ENCODE measurements at places on chromosomes 2 and 18.
A peak's percentile ranks its signal among the peaks of the same experiment; 100 is the strongest.

DNA sequence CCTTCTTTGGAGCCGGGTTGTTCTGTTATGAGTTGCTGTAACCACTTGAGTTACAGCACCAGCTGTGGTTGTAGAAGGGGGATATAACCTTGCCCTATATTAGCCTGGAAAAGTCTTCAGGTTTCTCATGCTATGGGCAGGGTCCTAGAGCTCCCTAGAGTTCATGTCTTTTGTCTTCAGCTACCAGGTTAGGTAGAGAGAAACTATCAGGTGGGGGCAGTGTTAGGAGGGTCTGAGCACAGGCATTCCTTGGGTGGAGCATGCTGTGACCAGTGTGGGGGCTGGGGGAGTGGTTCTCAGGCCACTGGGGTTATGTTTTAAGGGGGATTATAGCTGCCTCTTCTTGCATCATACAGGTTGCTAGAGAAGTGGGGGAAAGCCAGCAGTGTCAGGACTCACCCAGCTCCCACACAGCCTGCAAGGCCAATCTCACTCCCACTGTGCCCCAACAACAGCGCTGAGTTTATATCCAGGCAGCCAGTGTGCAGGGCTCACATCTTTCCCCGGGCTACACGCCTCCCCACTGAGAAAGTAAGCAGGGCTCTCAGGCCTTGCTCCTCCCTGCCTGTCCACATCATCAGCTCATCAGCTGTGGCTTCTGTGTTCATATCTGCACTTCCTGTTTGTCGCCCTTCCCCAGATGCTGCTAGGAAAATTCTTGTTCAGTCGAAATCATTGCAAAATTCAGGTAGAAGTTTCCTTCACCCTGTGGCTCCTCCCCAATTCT is 133.8 kb upstream of the NRXN1 start:
- DNase-seq, result no peak

GRCh38 chr2:218727502-218728165 is 17.0 kb downstream of the TTLL4 start:
- no peak for DNase-seq

DNA sequence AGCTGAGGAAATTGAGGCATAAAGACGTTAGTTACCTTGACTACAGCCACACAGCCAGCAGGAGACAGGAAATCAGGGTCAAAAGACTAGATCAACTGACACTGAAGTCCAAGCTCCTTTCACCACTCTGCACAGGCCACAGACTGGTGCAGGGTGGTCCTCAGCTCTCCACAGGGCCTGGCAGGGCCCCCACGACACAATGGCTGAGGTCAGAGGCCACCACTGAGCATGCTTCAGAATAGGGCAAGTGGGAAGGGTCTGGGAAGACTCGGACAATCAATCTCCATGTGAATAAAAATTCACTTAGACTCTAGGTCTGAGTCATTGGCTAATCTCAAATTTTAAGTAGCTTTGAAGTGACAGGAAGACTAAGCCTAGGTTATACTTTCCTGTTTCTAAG is 201.7 kb downstream of the ALK start:
- no peak for DNase-seq

DNA sequence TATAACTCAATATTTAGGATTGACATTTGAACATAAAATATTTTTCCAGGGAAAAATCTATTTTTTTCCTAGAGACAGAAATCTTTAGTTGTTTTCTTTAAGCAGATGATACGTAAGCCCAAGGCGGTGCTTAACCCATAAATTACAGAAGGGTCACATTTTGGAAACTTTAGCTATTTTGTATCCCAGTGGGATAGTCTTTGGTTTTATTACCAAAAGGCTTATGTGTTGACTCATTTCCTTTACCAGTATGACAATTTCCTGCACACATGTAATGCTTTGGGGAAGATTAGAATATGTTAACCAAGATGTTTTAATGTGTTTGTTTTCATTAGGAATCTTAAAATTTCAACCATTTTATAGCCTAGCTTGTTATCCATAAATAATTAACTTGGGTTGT is 24.8 kb downstream of the DYNC1I2 start:
- no peak for DNase-seq

DNA sequence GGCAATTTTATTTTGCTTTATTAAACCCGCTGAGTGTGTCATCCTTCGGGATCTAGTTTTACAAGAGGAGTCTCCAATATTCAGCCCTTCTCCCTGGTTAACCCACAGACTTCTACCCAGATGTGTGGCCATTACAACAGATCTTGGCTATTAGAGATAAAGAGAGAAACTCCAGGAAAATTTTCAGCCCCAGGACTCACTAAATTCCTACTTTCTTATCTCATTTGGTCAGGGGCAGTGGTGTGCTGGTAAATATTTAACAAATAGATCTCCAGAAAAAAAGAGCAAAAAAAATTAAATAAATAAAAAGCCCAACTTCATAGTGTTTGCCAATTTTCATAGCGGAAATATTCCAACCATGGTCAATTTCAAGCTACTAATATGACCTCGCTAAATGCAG is 168.4 kb downstream of the RND3 start:
- no peak for DNase-seq

GRCh38 chr2:178404368-178404767 is 46.6 kb downstream of the PRKRA start:
- DNase-seq, result no peak

GRCh38 chr18:79917169-79917852 is 34.1 kb downstream of the SLC66A2 start:
- peak; percentile 78 for DNase-seq

DNA sequence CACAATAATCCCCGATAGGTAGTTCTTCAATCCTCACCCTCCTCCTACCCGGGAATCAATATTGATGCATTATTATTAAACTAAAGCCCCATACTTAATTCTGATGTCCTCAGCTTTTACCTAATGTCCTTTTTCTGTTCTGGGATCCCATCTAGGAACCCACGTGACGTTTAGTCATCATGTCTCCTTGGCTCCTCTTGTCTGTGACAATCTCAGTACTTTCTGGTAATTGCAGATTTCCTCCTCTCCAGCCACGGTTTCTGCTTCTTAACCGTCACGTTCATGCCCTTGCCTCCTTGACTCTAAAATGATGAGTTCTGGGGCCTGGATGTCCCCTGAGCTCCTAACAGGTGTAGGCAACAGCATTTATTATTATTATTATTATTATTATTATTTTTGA is 2.9 kb upstream of the DGKD start:
- DNase-seq, result no peak

DNA sequence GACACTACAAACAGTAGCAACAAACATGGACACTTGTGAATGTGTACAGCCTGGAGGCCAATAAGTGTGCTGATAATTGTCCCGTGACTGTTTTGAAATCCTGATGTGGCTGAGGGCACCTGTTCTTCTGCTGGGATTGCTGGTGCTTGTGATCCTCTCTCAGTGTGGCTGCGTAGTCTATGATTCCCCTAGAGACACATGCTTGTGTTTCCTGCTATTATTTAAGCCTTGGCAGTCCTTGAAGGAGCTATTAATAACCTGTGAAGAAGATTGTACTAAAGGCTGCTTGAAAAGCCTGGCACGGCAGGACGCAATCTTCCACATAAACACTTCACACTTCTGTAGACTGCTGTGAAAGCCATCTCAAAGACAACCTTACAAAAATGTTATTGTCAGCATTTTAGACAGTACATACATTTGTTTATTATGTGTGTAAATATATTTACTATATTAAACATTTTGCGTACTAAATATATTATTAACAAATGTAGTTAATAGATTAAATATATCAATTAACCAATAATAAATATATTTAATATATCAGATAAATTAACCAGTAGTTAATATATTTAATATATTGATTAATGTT is 71.4 kb downstream of the GALR1 start:
- no peak for DNase-seq

DNA sequence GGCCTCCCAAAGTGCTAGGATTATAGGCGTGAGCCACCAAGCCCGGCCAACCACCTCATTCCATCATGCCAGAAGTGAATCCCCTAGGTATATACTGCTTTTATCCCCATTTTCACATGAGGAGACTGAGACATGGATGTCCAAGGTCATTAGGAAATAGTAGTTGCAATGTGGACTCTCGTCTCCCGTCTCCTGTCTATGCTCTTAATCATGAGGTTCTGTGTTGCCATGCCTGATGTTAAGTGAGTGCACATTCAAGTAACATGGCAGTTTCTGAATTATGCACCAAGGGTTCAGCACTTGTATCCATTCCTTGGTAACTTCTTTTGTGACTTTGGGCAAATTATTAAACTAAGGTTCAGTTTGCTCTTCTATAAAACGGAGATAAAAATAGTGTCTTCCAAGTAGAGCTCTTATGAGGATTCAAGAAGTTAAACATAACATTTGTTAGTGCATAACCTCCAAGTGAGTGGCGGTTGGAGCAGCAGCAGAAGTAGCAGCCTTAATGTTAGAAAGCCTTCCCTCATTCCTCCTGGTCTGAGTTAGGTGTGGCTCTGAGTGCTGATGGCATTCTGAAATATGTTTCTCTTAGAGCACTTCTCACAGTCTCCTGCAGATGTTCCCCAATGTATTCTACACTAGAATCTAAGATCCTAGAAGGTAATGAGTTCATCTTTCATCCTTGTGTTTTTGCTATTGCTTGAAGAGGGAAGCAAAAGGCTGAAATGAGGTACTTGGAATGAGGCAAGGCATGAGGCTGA is 21.9 kb downstream of the SOCS6 start:
- no peak for DNase-seq

- DNase-seq, result no peak
Observed at GRCh38 chr2:192004188-192004963, 157.5 kb upstream of the CAVIN2 start.

DNA sequence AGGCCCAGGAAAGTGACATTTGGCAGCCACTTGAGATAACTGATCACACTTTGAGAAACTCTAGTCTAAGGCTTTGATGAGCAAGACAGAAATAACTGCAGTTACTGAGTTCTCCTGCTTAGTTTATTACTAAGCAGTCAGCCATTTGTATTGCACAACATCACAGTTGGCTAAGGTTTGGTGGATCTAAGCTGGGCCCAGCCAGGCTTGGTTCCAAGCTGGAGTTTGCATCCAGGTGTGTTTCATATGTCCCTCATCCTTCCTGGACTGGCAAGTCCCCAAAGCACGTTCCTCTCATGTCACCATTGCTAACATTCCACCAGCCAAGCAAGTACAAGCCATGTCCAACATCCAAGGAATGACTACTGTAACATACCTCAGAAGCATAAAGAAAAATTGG is 71.3 kb upstream of the ZNF532 start:
- no peak for DNase-seq

GRCh38 chr18:5542515-5543035 is 1.2 kb downstream of the EPB41L3 start:
- no peak for DNase-seq

- no peak for DNase-seq
Observed at GRCh38 chr2:109253217-109253616, 124.2 kb downstream of the SH3RF3 start.

DNA sequence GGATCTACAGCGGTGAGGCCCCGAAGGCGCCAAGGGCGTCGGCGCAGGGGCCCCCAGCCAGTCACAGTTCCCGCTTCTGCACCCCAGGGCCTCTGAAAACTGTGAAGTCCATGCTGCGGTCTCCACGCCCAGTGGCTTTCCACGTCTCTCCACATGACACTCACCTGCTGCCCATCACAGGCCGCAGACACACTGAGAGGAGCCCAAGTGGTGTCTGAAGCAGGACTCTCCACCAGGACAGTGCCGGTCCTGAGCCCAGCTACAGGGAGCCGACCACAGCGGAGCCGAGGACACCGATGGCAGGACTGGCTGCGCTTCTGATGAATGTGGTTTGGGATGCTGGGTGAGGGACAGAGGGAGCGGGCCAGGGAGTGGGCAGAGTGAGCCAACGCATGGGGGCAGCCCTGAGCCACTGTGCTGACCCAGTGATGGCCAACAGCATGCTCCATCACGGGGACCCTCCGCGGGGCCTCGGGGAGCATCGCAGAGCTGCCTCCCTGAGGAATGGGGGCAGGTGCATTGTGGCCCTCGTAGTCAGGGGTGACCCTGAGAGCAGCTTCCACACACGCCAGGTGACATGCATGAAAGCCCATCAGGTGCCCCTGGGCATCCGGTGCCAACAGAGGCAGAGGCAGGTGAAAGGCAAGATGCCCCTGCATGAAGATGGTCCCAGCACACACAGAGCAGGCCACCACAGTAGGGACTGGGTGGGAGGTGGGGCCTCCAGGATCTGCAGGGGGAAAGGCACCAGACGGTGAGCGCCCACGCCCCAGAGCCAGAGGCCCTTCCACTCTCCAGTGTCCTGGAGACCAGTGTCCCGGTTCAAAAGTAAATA is 116.6 kb downstream of the HDAC4 start:
- no peak for DNase-seq

DNA sequence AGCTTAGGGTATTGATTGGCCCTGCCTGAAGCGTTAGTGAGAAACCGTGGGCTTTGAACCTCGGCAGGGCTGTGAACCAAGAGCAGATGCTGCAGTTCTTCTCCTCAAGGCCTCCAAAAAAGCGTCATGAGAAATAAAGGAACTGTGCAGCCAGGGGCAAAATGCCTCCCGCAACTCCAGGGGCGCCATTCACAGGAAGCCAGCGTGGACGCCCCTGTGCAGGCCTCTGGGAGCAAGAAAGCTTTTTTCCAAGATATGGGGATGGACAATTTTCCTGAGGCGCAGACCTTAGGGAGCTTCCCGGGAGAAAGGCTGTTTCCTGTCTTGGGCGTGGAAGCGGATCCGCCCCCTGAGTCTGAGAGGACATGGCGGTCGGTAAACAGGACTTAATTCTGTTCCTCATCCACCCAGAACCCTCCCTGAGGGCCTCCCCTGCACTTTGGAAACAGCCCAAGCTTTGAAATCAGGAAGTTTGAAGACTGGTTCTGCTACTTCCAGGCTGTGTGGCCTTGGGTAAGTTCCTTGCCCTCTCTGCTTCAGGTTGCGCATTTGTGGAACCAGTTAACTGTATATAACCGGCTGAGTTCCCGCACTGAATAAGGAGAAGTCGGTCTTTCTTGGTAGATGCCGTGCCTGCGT is 29.6 kb upstream of the CABLES1 start:
- DNase-seq, result no peak

DNA sequence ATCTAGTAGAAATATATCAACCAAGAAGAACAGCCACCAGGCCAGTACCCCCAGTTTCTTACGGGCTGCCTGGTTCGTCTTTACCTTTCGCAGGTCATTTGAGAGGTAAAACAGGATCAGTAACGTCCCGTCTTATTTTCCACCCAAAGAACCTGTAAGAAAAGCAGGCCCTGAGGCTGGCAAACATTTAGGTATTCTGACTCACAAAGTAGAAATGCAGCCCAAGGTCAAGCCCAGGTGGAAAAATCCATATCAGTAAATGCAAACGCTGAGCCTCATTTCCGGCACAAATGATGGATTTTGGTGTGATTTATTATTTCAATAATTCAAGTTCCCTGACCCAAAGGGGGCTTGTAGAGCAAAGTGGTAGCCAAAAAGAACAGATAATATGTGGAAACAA is 171.2 kb downstream of the ZNF516 start:
- DNase-seq, result no peak

GRCh38 chr2:186641807-186642321 is 52.0 kb upstream of the FAM171B start:
- no peak for DNase-seq
